ENCODE measurements at places on chromosomes 2 and 18.
A peak's percentile ranks its signal among the peaks of the same experiment; 100 is the strongest.

DNA sequence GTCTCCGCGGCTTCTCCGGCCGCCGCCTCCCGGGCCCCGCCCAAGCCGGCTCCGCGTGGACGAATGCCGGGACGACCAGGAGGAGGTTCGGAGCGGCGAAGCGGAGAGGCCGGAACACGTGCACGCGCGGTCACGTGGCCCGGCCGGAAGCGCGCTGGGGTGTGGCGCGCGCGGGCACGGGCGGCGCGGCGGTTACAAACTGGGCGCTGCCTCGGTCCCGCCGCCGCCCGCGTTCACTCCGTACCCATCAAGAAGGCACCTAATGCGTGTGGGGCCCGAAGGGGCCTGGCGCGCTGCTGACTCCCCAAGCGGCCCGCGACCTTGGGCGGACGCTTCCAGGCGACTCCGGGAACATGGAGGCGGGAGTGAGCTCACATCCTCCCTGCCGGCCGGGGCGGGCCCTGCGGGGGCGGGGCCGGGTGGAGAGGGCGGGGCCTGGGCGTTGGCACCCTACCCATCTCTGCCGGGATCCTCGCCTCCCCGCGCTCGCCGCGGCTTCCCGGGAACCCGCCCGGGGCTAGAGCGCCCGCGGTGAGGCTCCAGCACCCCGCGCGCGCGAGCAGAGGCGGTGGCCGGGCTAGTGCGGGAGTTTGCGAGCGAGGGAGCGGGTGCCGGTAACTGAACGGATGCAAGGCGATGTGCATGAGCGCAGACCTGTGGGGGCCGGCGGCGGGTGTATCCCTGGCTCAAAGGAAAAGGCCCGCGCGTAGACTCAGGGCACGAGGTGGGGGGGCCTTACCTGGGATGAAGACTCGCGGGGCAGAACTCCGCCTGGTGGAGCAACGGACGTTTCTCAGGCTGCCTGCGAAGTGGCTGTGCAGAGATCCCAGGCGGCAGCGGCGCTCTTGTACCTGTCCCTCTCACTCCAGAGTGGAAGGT, at the start of gene TMEM185B:
TMEM185B (minus strand) TSS at position 367 of the 879 bp plus-strand sequence. CDS start 424 bp downstream, outside the sequence.
- peak; percentile 90 for DNase-seq

DNA sequence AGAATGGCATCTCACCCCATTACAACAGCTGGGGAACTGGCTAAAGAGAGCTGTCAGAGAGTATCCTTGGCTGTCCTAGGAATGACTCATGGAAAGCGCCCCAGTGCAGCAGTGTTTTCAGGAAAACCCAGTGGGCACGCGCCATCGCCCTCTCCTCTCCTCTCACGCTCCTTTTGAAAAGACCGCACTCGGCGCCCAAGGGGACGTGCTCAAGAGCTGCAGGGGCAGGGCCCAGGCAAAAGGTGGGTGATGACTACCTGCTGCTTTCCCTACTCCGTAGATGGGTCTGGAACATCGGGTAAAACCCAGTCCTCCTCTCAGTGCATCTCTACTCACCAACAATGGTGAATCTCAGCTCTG, 68.1 kb downstream of the EMILIN2 start:
- DNase-seq: no peak

DNA sequence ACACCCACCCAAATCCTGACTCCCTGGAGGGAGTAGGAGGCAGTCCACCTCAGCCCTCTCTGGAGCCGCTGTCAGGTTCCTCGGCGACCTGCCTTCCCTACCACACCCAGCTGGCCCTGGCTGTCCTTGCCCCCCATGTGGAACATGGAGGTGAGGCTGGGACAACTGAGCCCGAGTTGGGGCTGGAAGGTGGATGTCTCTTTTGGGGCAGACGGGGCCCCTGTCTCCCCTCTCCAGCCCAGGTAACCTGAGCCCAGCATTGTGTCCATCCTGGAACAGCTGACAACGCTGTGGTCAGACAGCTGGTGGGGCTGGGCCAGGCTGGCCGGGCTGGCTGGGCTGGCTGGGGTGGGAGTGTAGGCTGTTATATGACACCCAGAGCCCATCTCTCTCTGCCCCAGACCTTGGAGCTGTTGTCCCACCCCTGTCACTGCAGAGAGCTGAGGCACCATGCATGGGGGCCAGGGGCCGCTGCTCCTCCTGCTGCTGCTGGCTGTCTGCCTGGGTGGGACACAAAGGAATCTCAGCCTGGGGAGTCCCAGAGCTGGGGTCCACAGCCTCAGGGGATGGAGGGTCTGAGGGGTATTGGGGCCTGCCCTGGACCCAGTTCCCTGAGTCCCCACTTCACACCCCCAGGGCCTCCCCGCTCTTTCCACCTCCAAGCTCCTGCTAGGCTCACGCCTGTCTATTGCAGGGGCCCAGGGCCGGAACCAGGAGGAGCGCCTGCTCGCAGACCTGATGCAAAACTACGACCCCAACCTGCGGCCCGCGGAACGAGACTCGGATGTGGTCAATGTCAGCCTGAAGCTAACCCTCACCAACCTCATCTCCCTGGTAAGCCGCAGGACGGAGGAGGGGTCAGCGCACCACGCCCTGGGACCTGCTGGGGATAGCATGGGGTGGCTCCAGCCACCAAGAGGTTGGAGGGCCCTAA, at the start of gene CHRNG:
CHRNG (plus strand) TSS at position 395 of the 934 bp plus-strand sequence; CDS start at position 451, 56 bp downstream.
- no peak for DNase-seq

DNA sequence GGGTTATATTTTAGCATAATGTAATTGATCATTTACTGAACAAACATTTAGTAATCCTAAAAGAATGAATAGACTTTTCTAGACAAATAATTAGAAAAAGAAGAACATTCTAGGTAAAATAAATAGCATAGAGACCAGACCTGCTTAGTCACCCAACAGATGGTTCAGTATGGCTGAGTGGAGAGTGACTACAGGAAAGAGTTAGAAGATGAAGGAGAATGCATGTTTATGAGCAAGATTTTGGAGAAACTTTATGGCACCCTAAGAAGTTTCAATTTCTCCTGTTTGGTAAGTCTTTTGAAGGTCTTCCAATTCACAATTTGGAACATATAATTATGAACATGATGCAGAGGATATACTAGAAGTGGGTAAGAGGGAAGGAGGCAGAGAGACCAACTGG, 32.9 kb downstream of the FAP start:
- DNase-seq: no peak

DNA sequence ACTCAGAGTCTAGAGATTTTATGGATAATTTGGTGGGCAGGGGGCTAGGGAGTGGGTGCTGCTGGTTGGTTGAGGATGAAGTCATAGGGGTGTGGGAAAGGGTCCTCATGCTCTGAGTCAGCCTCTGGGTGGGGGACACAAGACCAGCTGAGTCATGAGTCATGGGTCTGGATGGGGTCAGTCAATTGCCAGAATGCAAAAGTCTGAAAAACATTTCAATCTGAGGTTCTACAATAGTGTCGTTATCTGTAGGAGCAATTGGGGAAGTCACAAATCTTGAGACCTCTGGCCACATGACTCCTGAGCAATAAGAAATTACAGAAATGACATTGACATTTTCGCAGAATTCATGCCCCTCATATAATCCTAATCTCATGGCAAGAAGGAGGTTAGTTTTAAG, 15.1 kb downstream of the NMS start:
- DNase-seq: no peak

- DNase-seq: no peak
Observed at GRCh38 chr2:105768961-105769452, 24.3 kb downstream of the NCK2 start.

GRCh38 chr2:9692456-9693195, 61.8 kb upstream of the YWHAQ start:
- DNase-seq: peak; percentile 85

- no peak for DNase-seq
Observed at GRCh38 chr2:12890481-12890991, 173.8 kb downstream of the TRIB2 start.

DNA sequence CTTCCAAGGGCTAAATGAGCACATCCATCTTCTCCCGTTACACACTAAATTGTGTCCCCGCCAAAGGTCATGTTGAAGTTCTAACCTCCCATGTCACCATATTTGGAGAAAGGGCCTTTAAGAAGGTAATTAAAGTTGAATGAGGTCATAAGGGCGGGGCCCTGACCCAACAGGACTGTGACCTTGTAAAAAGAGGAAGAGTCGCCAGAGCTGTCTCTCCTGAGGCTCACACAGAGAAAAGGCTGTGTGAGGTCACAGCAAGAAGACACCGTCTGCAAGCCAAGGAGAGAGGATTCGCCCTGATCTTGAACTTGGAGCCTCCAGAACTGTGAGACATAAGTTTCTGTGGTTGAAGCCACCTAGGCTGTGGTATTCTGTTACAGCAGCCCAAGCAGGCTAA, 24.1 kb downstream of the TRABD2A start:
- DNase-seq: no peak

DNA sequence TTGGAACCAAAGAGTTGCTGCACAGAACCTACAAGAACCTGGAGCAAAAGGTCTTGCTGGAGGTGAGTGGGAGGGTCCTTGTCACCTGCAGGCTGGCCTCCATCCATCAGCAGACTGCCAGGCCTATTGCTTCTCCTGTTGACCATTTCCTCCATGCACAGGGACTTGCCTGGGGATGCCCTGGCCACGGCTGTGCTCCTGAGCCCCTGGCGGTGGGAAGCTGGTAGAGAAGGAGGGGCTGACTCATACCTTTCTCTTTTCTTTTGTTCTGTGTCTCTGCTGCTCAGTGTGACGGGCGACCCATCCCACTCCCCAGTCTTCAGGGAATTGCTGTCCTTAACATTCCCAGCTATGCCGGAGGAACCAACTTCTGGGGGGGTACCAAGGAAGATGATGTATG, 102.6 kb downstream of the DGKD start:
- peak; percentile 23 for DNase-seq

- DNase-seq: no peak
Observed at GRCh38 chr2:216298719-216299495, 73.4 kb downstream of the MARCHF4 start.

- DNase-seq: peak; percentile 30
Observed at GRCh38 chr2:69830045-69830905, 815 bp downstream of the GMCL1 start.

- DNase-seq: no peak
Observed at GRCh38 chr2:183269956-183270355, 145.7 kb downstream of the NUP35 start.

- no peak for DNase-seq
Observed at GRCh38 chr2:217065695-217066405, 206.0 kb upstream of the TNP1 start.

- DNase-seq: no peak
Observed at GRCh38 chr18:55385770-55386169, 202.2 kb downstream of the TCF4 start.

DNA sequence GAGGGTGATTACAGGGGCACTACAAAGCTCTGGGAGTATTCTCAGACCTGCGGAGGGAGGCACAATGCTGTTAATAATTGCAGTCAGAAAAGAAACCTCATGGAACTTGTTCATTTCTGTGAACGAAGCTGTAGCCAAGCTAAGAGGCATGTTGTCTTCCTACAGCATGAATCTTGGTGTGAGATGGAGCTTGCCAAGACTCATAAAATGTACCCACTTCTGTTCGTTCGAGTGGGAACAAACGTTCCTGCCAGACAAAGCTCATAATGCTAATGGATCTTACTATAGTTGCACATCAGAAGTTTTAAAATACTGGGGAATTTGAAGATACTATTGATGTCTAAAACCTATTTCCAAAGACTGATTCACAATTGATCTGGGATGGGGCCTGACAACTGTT, 489.1 kb downstream of the ZEB2 start:
- no peak for DNase-seq

- DNase-seq: no peak
Observed at GRCh38 chr2:143397884-143398614, 268.8 kb downstream of the ARHGAP15 start.

DNA sequence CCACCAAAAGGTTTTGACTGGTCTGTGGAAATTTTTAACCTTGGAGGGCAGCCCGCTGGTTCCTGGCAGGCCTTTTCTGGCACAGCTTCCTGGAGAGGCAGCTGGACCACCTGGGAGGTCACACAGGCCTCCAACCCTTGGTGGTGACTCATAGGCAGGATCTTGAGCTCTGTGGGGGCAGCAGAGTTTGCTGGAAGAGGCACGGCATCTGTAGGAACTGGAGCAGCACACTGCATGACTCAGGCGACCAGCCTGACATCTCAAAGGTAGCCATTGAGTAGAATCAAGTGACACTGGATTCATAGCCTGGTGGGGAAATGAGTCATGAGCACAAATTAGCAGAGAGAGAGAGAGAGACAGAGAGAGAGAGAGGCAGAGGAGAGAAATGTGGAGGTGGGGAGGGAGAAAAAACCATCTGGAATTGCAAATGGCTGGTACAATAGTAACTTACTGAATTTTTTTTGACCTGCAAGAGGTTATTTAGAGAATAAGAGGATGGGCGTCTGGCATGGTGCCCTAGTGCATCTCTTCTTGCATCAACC, 57.4 kb downstream of the TRPM8 start:
- peak; percentile 70 for DNase-seq

DNA sequence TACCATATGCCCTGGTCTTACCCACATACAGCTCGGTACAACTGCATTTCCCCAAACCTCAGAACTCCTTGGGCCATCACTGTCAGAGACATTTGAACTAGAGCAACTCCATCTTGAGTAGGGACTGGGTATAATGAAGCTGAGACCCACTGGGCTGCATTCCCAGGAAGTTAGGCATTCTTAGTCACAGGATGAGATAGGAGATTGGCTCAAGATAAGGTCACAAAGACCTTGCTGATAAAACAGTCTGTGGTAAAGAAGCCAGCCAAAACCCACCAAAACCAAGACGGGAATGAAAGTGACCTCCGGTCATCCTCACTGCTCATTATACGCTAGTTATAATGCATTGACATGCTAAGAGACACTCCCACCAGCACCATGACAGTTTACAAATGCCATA, 131.3 kb downstream of the PIK3C3 start:
- no peak for DNase-seq

- no peak for DNase-seq
Observed at GRCh38 chr2:178195390-178196166, 1.3 kb downstream of the OSBPL6 start.

Data from psoas muscle (tissue), 8 donors.